T-cell (primary cell): ENCODE measurements at places on chromosomes 1 and 21.

DNA sequence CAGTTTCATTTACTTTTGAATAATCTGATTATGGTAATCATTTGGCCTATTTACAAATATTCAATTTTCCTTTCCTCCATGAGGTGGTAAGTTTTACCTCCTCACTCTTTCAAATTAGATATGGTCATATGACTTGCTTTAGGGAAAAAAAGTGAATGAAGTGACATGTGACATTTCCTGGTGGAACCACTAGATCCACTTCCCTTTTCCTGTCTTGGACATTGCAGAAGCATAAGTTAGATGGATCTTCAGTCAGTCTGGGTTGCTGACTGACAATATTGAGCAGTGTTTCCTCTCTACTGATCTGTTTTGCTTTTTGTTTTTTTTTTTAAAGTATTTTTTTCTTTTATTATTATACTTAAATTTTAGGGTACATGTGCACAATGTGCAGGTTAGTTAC is 481.1 kb upstream of the PTBP2 start:
- DNase-seq = no peak

- no peak for DNase-seq
Measured at GRCh38 chr1:29213055-29213454, 17.7 kb downstream of the MECR start.

GRCh38 chr1:55040083-55040932 is 960 bp downstream of the PCSK9 start:
- no peak for DNase-seq

- no peak for DNase-seq
Measured at GRCh38 chr1:156937883-156938282, 17.5 kb downstream of the LRRC71 start.

GRCh38 chr1:203673550-203674411 is 47.1 kb downstream of the ATP2B4 start:
- peak; percentile 65 for DNase-seq

DNA sequence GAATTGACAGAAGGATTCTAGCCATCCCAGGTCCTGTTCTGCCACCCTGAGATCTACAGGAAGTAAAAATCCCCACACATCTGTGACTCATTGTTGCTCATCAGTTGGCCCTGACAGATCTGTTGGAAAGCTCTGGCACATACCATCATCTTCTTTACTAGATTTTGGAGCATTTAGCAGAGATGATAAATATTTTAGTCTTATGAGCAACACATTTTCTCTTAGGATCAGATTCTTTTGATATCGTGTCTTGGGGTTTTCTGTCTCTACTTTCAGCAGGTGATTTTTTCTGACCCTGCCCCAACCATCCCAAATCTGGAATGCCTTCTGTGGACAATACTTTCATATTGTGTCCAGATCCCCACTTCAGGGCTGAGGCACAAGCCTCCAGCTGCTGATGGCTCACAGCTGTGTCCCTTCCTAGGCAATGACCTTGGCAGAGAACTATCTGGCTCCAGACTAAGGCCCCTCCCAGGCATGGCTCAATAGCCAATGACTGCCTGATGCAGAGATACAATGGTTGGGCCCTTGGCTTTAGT is 102.8 kb downstream of the GDAP2 start:
- DNase-seq = no peak

DNA sequence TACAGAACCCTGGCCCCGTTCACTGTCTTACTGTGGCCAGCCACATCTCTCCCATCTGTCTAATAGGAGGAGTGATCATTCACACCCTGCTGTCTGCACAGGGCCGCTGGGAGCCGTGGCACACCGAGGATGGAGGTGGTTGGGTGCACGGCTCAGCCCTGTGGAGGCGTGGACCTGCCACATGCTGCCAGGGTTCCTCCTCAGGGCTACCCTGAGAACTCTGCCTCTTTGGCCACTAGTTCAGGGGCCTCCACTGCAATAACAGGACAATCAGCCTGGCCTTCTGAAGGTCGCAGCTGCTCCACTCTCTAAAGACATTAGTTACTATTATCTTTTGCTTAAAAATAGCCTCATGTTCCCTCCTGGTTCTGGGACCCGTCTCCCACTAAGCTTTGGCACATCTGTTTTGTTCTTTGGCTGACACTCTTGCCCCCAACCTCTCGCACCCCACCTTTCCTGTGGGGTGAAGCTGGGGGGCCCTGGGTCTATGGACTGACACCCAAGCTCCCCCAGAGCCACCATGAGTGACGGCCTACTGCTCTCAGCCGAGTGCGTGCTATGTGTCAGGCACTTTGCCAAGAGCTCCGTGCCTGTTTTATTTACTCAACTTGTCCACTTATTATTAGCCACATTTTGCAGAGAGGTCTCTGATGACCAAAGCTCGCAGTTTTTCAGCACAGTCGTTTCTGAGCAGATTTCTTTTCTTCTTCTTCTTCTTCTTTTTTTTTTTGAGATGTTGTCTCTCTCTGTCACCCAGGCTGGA is 66.3 kb downstream of the ARHGEF10L start:
- DNase-seq = no peak

- no peak for DNase-seq
Measured at GRCh38 chr1:187692799-187693198, 864.0 kb downstream of the PLA2G4A start.

GRCh38 chr21:23522751-23523150 is 2084.5 kb downstream of the MRPL39 start:
- DNase-seq = no peak
